RPMI7951 (cell line): ENCODE measurements at places on chromosomes 16 and 17. TPM values are rescaled to one million over a fixed set of nuclear protein-coding genes. Genes with fewer than 3 reads are reported as not detected.

The EPN3 gene
- not detected in 2 replicates for total RNA-seq

The CCDC92B gene
- total RNA-seq, result not detected in 2 replicates

GRCh38 chr17:16407911-16408588, 7.3 kb upstream of the TRPV2 start:
- peak; percentile 73 for DNase-seq

The FBXL20 gene
- total RNA-seq, result 6.1 and 7.1 TPM in 2 replicates

The CX3CL1 gene
- total RNA-seq, result 0.36 and 1.3 TPM in 2 replicates

- DNase-seq, result no peak
These were observed 45.2 kb downstream of the HAPSTR1 start for GRCh38 chr16:9136596-9136995.

The NEUROD2 gene
- total RNA-seq, result not detected in 2 replicates

The PLCG2 gene
- 0.10 and 0.36 TPM in 2 replicates for total RNA-seq

- DNase-seq, result no peak
These were observed 35.3 kb upstream of the HELZ start for GRCh38 chr17:67280279-67280678.

The EVI2B gene
- total RNA-seq, result 1.1 TPM in 2 replicates

DNA sequence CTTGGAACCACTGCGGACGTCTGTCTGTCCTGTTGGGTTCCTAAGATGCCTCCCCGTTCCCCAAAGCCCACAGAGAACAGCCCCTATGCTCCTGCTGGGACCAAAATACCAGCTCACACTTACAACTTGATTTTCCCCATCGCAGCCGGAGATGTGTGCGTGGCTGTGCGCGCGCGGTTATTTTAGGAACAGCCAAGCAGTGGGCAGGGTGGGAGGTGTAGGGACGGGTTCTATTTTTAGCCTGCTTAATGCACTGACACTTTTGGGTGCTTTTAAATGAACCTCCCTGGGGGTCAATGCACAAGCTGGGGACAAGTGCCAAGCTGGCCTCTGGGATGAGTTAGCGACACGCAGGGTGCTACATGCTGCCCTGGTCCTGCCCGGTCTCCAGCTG, 74.1 kb downstream of the KLHDC4 start:
- no peak for DNase-seq

DNA sequence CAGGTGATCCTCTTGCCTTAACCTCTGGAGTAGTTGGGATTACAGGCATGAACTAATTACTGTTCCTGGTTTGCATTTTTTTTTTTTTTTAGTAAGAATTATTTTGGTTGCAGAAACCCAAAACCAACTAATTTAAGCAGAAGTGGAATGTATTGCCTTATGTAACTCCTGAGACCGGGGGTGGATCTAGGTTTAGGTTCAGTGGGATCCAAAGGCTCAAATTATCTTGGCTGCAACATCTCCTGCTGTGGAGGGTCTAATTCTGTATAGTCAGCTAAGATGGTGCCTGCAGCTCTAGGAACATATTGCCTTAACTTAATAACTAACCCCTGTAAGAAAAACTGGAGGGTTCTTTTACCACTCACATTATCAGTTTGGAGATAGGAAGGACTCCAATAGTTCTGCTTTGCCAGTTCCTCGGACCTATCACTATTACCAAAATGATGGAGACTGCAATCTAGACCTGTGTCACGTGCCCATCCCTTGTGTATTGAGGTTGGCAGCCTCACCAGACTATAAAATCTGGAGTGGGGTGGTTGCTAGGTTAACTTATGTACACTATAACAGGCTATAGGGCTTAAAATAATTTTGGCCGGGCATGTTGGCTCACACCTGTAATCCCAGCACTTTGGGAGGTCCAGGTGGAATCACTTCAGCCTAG, 8.5 kb downstream of the SNTB2 start:
- no peak for DNase-seq

DNA sequence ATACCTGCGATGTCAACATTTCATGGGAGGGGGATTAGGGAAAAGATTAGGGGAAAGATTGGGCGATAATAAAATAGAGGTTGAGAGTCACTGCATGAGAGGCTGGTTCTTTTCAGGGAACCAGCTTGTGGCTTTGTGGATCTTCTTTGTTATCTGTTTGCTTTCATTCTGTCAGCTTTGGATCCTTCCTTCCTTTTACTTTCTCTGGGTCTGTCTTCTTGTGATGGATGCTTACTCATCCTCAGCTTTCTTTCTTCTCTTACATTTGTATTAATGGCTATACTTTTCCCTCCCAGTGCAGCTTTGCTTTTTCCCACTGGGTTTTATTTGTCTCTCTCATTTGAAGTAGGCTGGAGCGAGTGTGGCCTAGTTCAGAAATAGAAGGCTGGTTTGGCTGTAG, 47.1 kb downstream of the RPTOR start:
- no peak for DNase-seq

- no peak for DNase-seq
These were observed 53.1 kb upstream of the ENPP7 start for GRCh38 chr17:79677646-79678045.

The ADAM11 gene
- total RNA-seq, result 0.10 and 0.12 TPM in 2 replicates

GRCh38 chr17:8163978-8164814, 1.4 kb upstream of the VAMP2 start:
- peak; percentile 77 for DNase-seq

- no peak for DNase-seq
These were observed 22.9 kb downstream of the COPZ2 start for GRCh38 chr17:48014595-48015111.

- DNase-seq, result no peak
These were observed 82.2 kb downstream of the HELZ start for GRCh38 chr17:67162771-67163170.

The CCL15 gene
- total RNA-seq, result not detected in 2 replicates

GRCh38 chr16:20401066-20401465, 3.5 kb downstream of the PDILT start:
- DNase-seq, result no peak
